CD8-positive, alpha-beta memory T cell (primary cell): ENCODE measurements at places on chromosomes 7 and 10. TPM values are rescaled to one million over a fixed set of nuclear protein-coding genes. Genes with fewer than 3 reads are reported as not detected.

DNA sequence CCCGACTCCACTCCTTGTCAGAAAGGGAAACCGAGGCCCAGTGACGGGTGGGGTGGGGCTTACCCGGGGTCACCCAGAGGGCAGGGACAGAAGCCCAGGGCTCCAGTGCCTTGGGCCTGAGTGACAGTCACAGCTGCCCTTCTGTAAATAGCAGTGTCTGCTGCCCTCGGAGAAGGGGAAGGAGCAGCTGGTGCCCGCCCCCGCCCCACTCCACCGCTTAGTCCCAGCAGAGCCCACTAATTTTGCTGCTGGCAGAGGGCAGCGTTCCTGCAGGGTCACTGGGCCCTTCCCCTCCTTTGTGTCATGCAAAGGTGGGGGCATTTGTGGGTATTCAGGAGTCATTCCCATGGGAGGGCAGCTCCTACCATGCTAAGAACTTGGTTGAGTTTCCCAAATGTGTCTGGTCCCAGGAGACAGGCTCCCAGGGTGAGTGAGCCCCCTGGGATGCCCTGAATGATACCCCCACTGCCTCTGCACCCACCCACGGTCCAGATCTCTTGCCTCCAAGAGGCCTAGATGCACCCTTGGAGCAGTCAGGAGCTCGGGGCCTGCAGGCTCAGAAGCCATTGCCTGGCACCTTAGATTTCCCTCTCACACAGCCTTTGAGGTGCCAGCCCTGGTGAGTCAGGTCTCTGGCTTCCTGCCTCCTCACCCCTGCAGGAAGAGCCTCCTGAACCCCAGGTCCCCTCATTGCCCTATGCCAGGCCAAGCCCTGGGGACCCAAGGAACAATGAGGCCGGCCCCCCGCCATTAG is 17.2 kb downstream of the SH2B2 start:
- DNase-seq = no peak

DNA sequence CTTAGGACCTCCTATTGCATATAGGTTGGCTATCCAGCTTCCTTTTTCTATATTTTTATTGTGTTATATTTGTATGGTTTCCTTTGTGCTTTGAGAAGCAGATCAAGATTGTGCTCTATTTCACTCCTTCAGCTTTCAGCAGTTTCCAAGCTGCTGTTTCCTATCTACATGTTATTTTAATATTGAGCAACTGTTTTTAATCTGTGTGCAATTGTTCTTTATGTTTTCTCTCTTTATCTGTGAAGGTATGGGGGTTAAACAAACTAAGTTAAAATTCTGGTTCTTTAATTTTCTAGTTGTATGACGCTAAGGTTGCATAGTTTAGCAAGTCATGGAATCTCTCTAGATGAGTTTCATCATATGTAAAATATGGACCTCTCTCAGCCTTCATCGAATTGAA is 251.0 kb downstream of the GPR158 start:
- no peak for DNase-seq

GRCh38 chr7:87474533-87475358 is 734 bp downstream of the ABCB4 start:
- no peak for DNase-seq

GRCh38 chr10:71804077-71804476 is 30.8 kb upstream of the VSIR start:
- DNase-seq = no peak

The EGR2 gene
- not detected for polyA plus RNA-seq
